ENCODE measurements at places on chromosomes 16 and 17.

GRCh38 chr17:32009262-32009542 is 2.0 kb downstream of the LRRC37B start:
- DNase-seq = no peak

- DNase-seq = no peak
Measured at GRCh38 chr17:81549031-81549557, 3.1 kb downstream of the FAAP100 start.

- DNase-seq = peak; percentile 42
Measured at GRCh38 chr17:47742319-47743181, 9.5 kb downstream of the TBX21 start.

GRCh38 chr16:3149630-3150345 is 15.0 kb downstream of the ZNF213 start:
- DNase-seq = peak; percentile 12

DNA sequence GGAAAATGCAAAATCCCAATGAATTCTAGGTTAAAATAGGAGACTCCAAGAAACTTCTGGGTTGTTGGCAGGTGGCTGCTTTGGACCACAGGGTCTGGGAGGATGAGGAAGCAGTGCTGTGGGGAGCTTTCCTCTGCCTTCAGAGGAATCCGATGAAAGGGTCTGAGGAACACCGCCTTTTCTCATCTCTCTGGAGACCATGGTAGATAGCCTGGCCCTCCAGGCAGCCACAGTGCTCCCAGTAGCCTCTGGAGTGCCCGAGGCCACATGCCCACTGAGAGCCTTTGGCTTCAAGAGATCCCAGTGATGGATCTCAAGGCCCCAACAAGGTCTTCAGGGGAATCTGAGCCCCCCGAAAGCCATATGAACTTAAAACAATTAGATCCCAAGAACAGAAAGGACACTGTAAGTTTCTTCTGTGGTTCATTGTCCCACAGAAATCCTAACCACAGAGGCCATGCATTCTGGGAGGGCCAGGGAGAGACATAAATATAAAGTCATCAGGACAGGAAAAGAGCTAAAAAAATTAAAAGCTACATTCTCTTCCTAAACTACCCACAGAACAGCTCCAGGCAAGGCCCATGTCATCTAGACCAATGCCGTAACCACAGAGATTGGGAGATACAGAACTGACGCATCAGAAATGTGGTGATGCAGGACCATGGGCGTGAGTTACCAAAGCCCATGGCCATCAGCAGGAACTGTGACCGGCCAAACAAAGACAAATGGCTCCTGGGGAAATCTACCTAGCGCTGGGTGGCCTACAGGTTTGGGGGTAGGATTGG is 24.3 kb downstream of the TK2 start:
- DNase-seq = no peak

DNA sequence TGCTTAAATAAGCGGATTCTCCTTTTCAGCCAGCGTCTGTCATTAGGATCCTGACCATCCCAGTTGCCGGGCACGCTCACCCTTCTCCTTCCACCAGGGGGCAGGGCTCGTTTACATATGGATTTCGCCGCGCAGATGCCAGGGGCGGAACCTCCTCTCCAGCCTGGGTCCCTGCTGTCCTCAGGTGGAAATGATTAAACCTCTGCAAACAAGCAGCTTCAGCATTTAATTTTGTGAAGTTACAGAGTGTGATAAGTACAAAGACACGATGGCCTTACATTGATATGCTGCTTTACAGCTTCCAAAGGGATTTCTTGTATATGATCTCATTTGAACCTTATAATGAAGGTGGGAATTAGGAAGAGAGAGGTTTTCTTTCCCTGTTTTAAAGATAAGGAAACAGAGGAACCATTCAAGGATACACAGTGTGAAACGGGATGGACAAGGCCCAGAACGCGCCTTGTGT is 3.9 kb upstream of the KRT28 start:
- DNase-seq = peak; percentile 71

- DNase-seq = no peak
Measured at GRCh38 chr17:46733837-46734475, 84.5 kb downstream of the WNT3 start.

DNA sequence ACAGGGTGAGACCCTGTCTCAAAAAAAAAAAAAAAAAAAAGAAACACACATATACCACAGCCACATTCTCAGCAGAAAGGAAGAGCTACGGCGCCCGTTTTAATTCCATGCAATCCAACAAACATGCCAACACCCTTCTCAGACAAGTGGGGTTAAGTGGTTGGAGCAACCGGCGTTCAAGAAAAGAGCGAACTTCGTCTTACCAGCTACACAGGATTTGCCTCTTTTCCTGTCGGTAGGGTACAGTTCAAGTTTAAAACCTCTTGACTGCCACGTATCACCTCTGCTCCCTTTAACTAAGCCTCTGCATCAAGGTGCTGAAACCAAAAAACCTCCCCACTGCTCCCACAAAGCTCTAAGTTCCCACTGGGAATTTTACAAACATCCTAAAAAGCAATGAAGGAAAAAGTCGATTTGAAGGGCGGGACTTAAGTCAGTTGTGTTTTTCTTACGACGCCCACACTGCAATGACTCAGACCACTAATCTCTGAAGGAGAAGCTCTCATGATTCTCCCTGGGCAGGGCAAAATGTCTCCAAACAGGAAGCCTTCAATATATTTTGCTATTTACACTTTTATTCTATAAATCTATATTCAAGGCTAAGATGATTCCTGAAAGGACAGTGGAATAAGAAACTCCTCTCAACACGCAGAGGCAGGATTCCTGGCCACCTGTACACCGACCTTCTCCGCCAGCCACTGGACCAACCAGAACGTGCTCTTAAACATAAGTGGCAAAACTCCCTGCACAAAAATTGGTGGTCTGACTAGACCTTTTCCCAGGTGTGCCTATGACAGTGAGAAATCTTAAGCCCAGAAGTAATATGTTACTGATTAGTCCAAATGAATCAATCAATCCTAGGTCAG is 18.8 kb downstream of the SRP68 start:
- DNase-seq = no peak

DNA sequence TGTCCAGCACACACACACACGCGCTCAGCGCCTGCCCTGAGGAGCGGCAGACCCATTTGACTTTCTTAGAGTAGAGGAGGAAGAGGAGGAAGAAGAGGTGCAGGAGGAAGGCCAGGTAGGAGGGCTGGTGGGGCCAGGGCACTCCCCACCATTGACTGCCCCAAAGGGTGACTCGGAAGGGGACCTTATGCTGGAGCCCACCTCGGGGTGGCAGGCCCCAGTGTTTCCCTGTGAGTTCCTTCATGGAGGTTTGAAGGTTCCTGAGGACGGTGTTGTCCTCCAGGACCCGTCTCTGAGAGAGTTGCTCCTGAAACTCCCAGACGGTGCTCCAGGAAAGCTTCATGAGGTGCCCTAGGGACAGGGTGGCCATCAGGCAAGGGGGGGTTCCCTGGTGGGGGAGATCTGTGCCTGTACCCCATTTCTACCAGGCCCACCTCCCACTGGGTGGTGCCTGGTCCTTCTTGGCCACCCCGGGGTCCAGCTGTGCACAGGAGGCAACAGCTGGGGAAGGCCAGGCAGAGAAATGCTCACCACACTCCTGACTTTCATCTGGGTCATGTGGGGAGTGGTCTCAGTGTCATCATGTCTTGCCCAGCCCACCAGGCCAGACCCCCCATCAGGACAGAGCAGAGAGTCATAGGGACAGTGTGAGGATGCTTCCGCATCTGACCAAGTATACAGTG is 89.5 kb downstream of the TNFRSF13B start:
- DNase-seq = no peak

DNA sequence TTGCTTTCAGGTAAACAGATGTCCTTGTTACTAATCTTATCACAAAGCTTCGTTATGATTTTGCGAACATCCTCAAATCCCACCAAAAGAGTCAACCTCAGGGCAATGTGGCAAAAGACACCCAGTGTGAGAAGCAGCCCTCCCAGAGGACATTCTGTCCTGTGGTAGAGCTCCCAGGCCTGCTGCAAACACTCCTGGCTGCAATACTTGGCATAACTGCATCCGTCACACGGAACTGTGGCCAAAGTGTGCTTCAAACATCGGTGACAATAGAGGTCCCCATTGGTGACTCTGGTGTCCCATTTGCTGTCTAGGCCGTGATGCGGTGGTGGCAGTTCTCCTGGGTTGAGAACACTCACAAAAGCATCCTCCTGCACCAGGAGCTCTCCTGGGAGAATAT is 29.5 kb downstream of the SMYD4 start:
- DNase-seq = no peak

- DNase-seq = no peak
Measured at GRCh38 chr17:4475001-4475400, 23.7 kb upstream of the SPNS2 start.

All from NCI-H1694 treated with DMSO at 0.1 percent for 48 hours (cell line).